ENCODE measurements at places on chromosomes 2 and 18.

- peak; percentile 60 for DNase-seq
Measured at GRCh38 chr2:241314226-241315092, 1.0 kb downstream of the HDLBP start.

GRCh38 chr2:215422676-215423075, 13.2 kb downstream of the FN1 start:
- peak; percentile 17 for DNase-seq

- DNase-seq = no peak
Measured at GRCh38 chr18:44673256-44673880, 7.3 kb upstream of the SETBP1 start.

DNA sequence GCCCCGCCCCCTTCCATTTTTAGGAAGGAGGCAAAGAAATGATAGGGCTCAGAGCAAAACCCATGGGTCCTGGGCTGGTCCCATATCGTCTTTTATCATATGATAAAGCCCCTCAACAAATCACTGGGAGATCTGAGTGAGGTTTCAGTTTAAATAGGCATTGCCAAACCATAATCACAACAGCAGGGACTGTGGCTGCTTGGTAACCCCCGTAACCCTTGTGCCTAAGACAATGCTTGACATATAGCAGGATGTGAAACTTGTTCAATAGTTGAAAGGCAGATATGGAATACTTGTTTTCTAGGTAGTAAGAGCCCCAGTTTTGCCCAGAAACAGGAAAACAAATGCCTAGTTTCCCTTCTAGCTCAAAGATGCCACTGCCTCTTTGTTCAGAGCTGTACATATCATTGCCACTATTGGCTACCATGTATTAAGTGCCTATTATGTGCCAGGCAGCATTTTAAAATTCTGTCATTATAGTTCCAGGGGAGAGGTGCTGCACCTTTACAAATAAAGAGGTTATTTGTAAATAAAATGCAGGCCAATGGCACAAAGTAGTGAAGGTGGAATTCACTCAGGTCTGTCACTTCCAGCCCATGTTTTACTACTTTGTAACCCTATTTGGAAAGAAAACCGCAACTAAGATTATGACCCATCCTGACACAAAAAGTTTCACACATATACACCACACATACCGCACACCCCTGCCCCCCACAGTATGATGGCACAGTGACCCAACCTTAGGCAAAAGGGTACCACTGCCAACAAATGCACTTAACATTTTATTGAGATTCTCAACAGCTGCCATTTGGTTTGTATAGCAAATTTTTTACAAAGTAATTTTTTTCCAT, 14.2 kb downstream of the NAGK start:
- DNase-seq = no peak

DNA sequence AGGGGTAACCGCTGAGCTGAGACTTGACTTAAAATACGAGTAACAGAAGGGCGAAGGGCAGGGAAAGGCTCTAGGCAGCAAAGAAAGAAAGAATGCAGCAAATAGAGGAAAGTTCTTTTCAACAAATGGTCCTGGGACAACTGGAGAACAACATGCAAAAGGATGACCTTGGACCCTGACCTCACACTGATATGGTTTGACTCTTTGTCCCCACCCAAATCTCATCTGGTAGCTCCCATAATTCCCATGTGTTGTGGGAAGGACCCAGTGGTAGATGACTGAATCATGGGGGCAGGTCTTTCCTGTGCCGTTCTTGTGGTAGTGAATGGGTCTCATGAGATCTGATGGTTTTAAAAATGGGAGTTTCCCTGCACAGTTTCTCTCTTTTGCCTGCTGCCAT, 33.9 kb downstream of the ST3GAL5 start:
- no peak for DNase-seq

GRCh38 chr2:152626911-152627339, 90.3 kb downstream of the PRPF40A start:
- DNase-seq = peak; percentile 69

DNA sequence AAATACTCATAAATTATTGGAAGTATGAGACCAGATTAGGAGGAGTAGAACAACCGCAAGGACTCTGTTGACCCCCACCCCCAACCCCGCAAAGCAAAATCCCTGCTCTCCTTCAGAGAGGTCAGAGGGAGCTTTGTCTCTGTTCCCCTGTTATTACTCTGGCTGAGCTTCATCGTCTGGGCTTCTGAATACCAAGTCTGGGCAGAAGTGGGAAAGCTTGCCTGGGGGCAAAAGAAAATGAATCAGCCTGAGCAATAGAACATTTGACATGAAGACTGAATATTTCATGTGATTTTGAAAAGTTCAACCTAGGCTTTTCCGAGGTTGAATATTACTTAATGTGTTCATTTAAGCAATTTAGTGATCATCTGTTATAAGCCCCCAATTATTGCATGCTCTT, 114.6 kb upstream of the ARHGAP28 start:
- no peak for DNase-seq

DNA sequence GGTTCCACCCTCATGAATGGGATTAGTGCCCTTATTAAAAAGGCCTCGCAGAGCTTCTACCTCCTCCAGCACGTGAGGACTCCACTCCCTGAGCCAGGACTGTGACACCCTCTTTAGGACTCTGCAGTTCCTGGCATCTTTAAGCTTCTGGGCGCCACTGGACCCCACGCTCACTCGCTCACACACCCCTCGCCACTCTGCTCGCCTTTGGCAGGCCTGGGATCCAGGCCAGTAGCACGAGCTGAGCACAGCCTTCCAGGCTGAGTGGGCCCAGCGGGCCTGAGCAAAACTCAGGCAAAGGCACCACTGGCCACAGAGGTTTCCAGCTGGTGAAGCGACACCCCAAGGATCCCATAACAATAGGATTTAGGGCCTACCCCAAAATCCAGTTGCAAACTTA, 107.9 kb upstream of the GPC1 start:
- no peak for DNase-seq

GRCh38 chr2:133833746-133834145, 265.5 kb upstream of the NCKAP5 start:
- DNase-seq = no peak

- DNase-seq = no peak
Measured at GRCh38 chr2:18426174-18426573, 134.3 kb downstream of the RDH14 start.

- no peak for DNase-seq
Measured at GRCh38 chr18:34494359-34494696, 215.8 kb upstream of the DTNA start.

GRCh38 chr2:95121093-95121406, 558 bp downstream of the MRPS5 start:
- no peak for DNase-seq

- DNase-seq = peak; percentile 21
Measured at GRCh38 chr2:237563816-237564215, 2.6 kb upstream of the PRLH start.

- DNase-seq = no peak
Measured at GRCh38 chr18:42131066-42131929, 176.3 kb downstream of the PIK3C3 start.

GRCh38 chr2:170747921-170748320, 22.3 kb upstream of the ERICH2 start:
- DNase-seq = peak; percentile 17

- no peak for DNase-seq
Measured at GRCh38 chr18:44988821-44989587, 308.3 kb downstream of the SETBP1 start.

GRCh38 chr2:96806468-96807126, 9.5 kb upstream of the CNNM3 start:
- DNase-seq = no peak

DNA sequence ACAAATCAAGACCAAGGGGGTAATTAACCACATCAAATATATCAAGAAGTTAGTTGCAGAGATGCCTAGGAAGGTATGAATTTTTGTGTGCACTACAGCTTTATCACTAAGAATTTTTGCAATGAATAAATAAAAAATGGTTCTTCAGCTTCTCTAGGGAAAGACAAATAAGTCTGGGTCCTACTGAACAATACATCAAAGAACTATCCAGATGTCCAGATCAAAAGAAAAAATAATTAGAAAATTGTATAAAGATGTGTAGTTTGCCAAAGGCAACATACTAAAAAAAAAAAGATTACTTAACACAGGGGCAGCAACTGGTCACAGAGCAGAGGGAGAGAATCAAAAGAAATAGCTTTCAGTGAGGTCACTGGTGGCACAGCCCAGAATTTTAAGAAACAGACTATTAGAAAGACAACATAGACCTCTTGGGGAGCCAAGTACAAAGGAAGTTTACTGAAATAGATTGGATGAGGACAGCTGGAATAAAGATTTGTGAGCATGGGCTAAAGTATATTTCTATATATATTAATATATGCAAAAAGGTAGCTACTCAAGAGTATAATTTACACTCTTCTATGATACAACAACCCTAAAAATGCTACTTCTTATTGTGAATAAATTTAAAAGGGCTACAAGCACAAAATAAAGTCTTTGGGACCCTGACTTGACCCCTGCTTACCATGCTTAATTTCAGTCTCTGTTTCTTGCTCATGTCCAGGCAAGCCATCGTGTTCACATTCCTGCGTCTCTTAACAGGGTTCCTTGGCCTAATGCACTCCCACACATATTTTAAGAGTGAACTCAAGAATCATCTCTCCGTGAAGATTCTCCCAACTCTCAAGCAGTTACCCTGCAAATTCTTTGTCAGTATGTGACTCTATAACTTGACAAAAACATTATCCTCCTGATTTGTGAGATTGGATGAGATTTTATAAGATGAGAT, 99.0 kb upstream of the GRB14 start:
- peak; percentile 63 for DNase-seq

Data from AG10803 (cell line).